ENCODE measurements at places on chromosomes 7 and 10.

- no peak for DNase-seq
Measured at GRCh38 chr10:80443531-80443974, 10.6 kb upstream of the TSPAN14 start.

GRCh38 chr7:98531717-98532116 is 85.4 kb upstream of the NPTX2 start:
- DNase-seq, result no peak

- DNase-seq, result no peak
Measured at GRCh38 chr7:38311329-38311937, 38.0 kb upstream of the TARP start.

DNA sequence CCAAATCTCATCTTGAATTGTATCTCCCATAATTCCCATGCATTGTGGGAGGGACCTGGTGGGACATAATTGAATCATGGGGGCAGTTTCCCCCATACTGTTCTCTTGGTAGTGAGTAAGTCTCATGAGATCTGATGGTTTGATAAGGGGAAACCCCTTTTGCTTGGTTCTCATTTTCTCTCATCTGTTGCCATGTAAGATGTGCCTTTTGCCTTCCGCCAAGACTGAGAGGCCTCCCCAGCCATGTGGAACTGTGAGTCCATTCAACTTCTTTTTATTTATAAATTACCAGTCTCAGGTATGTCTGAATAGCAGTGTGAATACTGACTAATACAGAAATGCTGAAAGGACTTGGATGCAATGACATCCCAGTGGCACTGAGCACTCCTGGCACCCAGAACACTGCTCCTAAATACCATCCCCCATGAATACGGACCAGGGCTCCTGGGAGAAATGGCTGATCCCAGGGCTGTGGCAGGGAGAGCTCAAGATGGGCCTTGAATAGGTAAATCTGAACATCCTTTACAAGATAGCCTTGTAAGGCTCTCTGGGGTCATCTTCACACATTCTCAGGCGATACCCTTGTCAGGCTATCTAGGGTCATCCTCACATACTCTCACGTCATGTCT is 19.4 kb downstream of the ZFAND2A start:
- DNase-seq, result no peak

DNA sequence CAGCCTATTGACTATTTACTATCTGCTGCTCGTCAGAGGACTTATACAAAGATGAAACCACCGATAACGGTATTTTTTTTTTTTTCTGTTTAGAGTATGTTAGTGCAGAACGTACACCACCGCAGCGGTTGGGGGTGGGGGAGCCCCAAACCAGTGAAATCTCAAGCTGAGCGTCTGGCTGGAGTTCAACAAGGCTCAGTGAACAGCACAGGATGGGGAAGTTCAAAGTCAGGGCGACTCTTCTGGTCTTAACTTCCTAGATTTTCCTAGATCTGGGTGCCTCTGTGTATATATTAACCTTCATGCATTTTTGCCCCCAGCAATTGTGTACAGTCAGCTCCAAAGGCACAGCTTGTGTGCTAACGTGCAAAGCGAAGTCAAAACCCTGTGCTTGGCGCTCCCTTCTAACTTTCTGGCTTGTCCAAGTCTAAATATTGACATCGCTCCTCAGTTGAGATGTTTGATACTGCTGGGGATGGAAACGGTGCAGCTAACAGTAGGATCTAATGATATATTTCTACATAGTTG is 1.1 kb downstream of the RHOBTB1 start:
- no peak for DNase-seq

GRCh38 chr10:14954001-14954770 is at the start of gene DCLRE1C:
Gene DCLRE1C (minus strand): TSS chr10:14954096. CDS start chr10:14954010, 86 bp downstream.
- DNase-seq, result peak; percentile 94

- DNase-seq, result no peak
Measured at GRCh38 chr10:61894133-61894532, 7.4 kb upstream of the ARID5B start.

- no peak for DNase-seq
Measured at GRCh38 chr7:105278973-105279687, 109.6 kb downstream of the SRPK2 start.

- DNase-seq, result no peak
Measured at GRCh38 chr10:42488416-42488815, 150.0 kb downstream of the ZNF33B start.

GRCh38 chr7:114242992-114243507 is 171.6 kb upstream of the FOXP2 start:
- DNase-seq, result no peak

GRCh38 chr10:44966816-44967509 is 7.4 kb downstream of the RASSF4 start:
- DNase-seq, result peak; percentile 46

GRCh38 chr10:31204090-31204489 is 114.9 kb upstream of the ZEB1 start:
- DNase-seq, result no peak

DNA sequence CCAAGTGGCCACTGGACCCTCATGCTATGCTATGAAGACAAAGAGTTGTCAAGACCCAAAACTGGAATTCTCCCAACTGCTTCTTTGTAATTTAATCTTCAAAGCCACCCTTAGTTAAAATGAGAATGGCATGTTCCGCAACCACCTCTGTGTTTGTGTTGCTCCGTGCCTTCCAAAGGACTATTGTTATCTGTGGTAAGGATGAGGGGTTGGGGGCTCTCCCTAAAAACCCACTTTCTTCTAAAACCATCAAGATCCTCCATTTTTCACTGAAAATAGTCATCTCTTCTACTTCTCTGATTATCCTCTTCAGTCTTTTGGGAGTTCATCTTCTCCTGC is 222.1 kb upstream of the AOAH start:
- DNase-seq, result no peak

DNA sequence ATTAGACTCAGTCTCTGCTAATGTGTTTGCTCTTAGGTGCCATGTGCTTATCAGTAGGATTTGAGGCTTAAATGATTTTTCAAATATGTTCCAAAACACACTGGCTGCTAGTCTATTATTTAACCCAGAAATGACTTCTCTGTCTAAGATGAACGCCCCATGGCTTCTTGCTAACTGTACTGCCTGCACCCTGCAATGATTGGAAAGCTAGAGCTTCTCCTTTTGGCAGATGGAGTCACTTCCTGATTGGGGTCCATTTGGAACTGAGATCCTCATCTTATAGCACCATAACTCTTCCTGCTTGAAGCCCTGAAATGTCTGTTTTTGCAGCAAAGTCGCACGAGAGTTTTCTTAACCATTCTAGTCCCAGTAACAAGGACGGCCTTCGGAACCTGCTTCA is 186.5 kb upstream of the ADO start:
- no peak for DNase-seq
